Activated T-cell treated with anti-CD3 and anti-CD28 coated beads for 4 hours (primary cell): ENCODE measurements at places on chromosomes 6 and 20.

DNA sequence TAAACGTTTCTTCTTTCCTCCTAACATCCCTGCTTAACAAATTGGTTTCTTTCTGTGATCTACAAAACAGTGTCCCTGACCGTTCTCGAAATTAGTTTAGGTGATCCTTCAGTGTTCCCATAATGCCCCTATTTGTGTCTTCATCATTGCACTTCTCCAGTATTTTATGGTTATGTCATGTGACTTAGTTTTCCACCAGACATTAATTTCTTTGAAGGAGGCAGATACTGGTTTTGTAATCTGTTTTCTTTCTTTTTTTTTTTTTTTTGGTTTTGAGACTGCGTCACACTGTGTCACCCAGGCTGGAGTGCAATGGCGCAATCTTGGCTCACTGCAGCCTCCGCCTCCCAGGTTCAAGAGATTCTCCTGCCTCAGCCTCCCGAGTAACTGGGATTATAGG lies 49.2 kb downstream of the FAM217A start:
- no peak for DNase-seq

DNA sequence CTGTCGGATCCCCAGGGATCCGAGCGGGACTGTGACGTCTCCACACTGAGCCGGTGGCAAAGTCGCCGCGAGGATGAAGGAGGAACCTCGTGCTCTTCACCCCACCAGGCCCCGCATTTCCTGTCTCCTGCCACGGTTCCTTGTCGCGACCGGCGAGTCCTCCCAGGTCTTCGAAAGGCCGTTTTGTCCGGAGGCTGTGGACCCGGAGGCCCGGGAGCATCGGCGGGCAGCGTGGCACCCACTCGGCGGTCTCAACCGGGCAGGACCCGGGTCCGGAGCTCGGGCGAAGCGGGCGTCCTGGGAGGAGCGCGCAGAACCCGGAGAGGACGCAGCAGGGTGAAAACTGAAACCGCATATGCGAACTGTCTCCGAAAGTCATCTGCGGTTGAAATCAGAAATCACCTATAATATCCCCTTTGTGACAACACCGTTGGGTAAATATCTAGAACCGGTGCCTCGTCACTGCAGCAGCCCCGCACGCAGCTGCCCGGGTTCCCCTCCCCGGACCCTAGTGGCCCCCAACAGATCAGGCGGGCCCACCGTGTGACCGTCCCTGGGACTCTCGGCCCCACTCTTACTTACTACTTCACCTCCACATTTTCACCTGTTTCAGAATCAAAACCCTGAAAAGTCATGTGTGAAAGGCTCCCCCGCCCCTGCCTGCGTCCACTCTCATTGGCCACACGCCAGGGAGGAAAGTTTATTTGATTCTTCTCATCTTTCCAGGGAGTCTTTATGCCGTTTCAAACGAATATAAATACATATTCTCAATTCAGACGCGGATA lies 3.1 kb upstream of the ULBP2 start:
- no peak for DNase-seq

GRCh38 chr20:38723848-38724625 lies at the start of gene SLC32A1:
SLC32A1 (plus strand) TSS chr20:38724486; CDS start chr20:38724725, 239 bp downstream.
- no peak for DNase-seq

DNA sequence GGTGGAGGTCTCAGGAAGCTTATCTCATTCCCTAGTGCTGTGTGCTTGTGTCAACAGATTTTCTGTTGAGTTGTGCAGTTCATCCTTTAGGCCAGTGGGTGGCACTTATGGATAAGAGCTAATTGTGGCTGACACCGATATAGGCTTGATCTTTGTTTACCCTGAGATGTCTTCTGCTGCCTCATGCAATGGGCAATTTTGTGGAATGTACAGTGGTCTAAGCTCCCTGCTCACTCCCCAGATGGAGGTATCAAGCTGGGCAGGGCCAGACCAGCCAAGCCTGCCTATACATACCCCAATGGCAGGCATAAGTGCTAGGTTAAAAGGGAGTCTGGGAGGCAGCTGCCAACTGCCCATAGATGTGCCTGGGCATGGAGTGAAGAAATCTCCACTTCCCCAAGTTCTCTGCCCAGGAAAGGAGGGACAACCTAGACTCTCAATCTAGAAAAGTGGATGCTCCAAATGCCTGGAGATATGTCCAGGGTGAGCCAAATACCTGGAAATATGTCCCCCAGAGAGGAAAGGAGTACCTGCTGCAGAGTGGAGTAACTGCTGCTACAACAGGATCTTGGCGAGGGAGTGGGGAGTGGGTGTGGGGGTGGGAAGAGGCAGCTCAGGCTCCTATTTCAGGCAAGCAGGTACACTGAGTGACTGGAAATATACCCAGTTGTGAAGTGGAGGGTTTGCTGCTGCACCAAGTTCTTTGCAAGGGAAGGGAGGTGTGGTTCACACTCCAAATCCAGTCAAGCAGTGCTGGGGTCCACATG lies 53.2 kb upstream of the ARG1 start:
- peak; percentile 18 for DNase-seq

DNA sequence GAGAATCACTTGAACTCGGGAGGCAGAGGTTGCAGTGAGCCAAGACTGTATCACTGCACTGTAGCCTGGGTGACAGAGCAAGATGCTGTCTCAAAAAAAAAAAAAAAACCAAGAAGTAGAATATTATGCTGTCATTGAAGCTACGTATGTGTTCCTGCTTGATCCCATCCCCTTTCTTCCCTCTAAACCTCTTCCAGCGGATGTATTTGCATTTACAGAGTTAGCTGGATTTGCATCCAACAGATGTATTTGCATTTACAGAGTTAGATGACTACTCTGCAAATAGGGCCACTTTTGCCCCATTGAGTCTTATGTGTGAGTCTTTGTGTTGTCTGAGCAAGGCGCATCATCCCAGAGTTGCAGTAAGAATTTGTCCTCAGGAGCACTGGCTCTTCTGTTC lies 24.9 kb upstream of the IPCEF1 start:
- DNase-seq: no peak

DNA sequence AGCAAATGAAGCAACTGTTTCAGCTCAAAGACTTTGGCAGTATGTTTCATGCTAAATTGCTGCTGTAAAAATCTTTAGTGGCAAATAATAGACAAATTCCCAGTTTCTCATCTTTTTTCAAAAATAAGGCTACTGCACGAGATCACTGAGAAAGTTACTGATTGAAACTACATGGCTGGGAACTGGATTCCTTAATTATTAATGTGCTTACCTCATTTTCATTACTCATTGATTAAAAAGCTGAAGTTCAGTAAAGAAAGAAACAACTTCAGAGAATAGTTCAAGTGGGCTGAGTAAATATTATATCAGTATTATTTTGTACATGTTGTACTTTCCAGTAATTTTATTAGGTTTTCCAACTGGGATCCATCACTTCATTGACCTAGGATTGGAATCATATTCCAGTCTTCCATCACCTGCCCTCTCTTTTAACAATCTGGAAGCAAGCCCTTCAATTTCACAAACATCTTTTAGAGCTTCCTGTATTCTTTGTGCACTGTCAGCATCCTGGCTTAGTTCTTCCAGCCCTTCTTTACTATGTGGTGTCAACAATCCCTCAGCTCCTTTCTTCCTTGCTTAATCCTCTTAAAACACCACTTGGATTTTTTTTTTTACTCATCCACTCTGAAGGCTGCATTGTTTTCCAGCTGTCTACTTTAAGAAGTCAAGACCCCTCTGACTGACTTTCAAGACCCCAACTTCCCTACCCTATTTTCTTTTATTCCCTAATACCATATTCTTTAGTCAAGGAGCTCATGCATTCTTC lies 4.3 kb downstream of the MEI4 start:
- DNase-seq: no peak

GRCh38 chr6:38676974-38677544 lies 25.9 kb downstream of the GLO1 start:
- no peak for DNase-seq

DNA sequence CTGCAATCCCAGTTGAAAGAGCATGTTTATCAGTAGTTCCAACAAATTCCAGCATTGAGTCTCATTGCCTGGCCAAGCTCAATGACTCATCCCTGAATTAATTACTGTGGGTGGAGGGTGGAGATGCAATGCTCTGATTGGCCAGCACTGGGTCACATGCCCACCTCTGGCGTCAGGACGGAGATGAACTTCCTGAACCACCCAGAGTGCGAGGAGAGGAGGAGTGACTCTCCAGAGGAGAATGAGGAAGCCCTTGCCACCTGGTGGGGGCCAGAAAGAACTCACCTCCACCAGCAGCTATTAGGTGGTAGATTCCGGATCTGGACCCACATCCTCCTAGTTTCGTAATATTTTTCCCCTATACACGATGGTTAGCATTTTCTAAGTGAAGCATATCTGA lies 283.9 kb downstream of the TBC1D7 start:
- DNase-seq: no peak

DNA sequence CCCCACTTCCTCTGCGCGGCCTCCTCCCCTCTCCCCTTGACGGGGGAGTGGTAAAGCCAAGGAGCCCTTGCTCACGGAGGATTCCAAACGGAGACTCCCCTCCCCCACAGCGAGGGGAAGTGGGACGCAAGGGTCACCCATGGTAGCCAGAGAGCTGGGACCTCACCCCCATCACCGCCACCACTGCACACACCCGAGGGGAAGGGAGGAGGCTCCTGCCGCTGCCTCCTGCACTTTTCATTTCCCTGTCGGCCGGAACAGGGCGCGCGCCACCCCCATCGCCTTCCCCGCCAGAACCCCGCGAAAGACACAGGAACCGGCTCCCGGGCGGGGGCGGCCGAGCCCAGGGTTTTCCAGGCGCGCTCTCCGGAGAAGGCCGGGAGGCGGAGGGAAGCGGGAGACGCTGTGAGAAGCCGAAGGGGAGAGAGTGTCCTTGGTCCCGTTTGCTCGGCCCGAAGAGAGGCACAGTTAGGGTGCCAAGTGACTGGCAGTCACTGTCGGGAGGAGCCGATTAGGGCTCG lies 789 bp downstream of the CCND3 start:
- no peak for DNase-seq

- DNase-seq: no peak
These were observed 15.1 kb upstream of the ZNF217 start for GRCh38 chr20:53608456-53609452.

GRCh38 chr6:30441171-30441570 lies 48.1 kb upstream of the HLA-E start:
- DNase-seq: no peak

GRCh38 chr6:42259841-42260395 lies 42.3 kb upstream of the MRPS10 start:
- no peak for DNase-seq

- no peak for DNase-seq
These were observed 97.6 kb downstream of the SLC22A23 start for GRCh38 chr6:3359101-3359752.

DNA sequence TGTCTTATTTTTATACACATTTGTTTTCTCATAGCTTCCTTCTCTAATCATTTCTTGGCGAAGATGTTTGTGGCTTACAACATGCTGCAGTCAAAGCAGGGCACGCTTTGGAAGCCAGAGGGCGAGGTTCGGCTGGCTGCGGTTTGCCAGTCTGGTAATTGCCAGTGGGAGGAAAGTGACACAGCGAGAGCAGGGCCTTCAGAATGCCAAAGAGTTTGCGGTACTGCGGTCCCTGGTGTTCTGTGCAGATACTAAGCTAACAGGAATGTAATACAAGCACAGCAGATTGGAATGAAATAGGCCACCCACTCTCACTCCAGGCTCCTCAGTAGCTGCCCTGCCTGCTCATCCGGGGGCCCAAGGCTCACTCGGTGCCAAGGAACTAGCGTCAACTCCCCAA lies 58.7 kb upstream of the TGM3 start:
- no peak for DNase-seq

- no peak for DNase-seq
These were observed 67.9 kb upstream of the BHLHE23 start for GRCh38 chr20:63074631-63075030.

DNA sequence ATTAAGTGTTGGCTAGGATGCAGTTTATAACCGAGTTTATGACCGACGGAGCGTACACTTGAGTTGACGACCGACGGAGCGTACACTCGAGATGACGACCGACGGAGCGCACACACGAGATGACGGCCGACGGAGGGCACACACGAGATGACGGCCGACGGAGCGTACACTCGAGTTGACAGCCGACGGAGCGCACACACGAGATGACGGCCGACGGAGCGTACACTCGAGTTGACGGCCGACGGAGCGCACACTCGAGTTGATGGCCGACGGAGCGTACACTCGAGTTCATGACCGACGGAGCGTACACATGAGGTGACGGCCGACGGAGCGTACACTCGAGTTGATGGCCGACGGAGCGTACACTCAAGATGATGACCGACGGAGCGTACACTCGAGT lies 119.8 kb downstream of the HUS1B start:
- DNase-seq: no peak

- no peak for DNase-seq
These were observed 90.1 kb downstream of the CRYBG1 start for GRCh38 chr6:106450653-106451052.

GRCh38 chr6:37134036-37134395 lies 35.9 kb upstream of the PIM1 start:
- DNase-seq: no peak

- DNase-seq: no peak
These were observed 150.4 kb downstream of the PCSK2 start for GRCh38 chr20:17377231-17377630.

DNA sequence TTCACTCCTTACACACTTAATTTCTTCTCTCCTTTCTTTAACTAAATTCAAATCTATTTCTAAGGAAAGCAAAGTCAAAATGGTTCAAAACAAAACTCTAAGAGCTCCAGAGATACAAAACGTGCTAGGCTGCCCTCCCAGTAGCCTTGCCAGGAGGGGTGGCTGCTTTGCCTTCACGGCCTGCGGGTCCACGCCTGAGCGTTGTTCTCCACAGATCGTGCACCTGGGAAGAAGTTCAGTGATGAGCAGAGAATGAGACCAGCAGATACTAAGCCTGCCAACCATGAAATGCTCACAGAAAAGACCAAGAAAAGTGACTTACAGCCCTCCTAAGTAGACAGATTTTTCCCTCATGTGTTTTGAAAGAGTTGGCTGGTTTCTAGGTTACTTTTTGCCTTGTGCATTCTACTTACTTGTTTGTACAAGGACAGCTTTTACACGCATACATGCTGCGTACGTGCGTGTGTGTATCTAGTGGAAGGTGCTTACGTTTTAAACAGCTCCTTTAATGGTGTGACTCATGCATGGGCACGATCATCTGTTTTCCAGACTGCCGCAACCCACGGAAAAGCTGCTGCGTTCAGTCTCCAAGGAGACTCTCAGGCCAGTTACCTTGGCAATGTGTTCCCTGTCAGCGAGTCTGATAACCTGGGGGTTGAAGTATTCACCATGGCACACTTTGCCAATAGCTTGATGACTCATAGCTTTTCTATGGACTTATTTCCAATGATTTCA lies 32.4 kb upstream of the PBOV1 start:
- no peak for DNase-seq

- no peak for DNase-seq
These were observed 19.4 kb downstream of the RAMACL start for GRCh38 chr6:166567107-166567506.

GRCh38 chr20:16057651-16058050 lies 515.6 kb downstream of the KIF16B start:
- DNase-seq: no peak

GRCh38 chr6:118719351-118720124 lies 68.1 kb upstream of the CEP85L start:
- DNase-seq: no peak

- no peak for DNase-seq
These were observed 81.9 kb downstream of the MDGA1 start for GRCh38 chr6:37615564-37616340.

- DNase-seq: no peak
These were observed 9.5 kb downstream of the GZF1 start for GRCh38 chr20:23371496-23371895.
